ENCODE measurements at places on chromosomes 5 and 9.
A peak's percentile ranks its signal among the peaks of the same experiment; 100 is the strongest.

DNA sequence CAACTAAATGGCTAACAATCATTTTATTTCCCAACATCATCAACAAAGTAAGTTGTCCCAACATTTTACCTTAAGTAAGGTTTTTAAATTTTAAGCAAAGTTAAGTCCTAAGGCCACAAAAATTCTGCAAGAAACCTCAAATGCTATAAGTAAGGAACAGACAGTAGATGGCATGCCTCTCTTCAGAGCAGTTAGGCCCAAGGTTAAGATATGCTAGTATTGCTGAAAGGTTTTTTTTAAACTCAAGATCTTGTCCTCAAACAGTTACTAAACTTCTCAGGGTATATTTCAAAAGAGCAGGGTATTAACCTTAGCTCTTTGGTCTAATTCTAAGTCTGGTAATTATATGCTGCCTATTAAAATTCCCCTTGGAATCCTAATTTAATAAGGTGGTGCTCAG lies 35.1 kb downstream of the PJA2 start:
- no peak for DNase-seq

DNA sequence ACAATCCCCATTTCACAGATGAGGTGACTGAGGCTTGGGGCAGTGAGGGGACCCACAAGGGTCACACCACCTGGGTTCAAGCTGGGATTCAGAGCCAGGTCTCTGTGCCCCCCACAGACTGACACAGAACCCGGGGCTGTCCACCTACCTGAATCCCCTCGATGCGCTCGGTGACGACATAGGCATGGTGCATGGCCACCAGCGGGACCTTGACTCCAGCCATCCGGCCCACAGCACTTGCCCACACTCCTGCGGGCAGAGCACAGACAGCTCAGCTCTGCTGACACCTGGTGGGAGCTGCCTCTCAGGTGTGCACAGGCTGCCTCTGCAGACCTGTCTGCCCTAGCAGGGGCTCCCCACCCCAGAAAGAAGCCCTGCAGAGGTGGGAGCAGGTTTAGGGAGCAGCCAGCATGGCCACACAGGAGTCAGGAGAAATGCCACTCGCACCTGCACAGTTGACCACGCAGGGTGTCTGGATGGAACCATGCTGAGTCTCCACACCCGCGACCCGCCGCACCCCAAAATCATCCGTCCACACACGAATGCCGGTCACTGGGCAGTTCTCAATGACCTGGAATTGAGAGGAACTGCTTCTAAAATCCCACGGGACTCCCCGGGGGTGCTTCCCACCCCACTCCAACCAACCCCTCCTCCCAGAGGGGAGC lies 8.4 kb downstream of the SARDH start:
- peak; percentile 25 for DNase-seq

GRCh38 chr5:32217886-32218396 lies 43.8 kb upstream of the GOLPH3 start:
- DNase-seq = no peak

- DNase-seq = no peak
Measured at GRCh38 chr5:113192541-113192940, 215.9 kb downstream of the DCP2 start.

- DNase-seq = no peak
Measured at GRCh38 chr5:10441992-10442435, 335 bp downstream of the ROPN1L start.

DNA sequence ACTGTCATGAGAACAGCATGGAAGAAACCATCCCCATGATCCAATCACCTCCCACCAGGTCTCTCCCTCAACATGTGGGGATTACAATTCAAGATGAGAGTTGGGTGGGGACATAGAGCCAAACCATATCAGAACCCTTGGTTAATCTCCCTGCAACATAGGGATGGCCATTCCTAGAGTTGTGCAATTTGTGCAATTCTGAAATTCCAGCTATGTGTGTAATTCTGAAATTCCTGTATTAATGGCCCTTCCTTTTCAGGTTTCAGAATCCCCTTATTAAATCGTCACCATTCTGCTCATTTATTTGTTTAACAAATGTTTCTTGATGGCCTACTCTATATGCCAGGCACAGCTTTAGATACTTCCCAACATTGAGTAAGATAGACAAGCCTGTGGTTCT lies 282.6 kb downstream of the SMARCA2 start:
- no peak for DNase-seq

GRCh38 chr9:104944871-104945270 lies 16.9 kb upstream of the ABCA1 start:
- no peak for DNase-seq

DNA sequence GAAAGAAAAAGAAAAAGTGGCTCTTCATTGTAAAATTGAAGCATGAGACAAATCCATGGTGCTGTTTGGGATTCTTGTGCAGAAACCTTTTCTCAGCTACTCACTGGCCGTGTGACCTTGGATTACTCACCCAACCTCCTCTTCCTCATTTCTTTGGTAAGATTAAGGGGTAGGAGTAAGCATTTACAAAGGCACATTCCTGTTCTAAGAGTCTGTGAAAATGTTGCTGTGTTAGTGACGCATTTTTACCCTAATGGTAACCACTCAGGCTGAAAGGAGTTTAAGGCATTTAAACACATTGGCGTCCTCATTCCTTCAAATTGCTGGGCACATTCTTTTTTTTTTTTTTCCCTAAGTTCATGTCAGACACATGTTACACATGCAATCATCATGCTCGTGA lies 4.3 kb downstream of the RAI14 start:
- DNase-seq = no peak

GRCh38 chr9:35318741-35319140 lies 156.9 kb downstream of the UNC13B start:
- DNase-seq = no peak

DNA sequence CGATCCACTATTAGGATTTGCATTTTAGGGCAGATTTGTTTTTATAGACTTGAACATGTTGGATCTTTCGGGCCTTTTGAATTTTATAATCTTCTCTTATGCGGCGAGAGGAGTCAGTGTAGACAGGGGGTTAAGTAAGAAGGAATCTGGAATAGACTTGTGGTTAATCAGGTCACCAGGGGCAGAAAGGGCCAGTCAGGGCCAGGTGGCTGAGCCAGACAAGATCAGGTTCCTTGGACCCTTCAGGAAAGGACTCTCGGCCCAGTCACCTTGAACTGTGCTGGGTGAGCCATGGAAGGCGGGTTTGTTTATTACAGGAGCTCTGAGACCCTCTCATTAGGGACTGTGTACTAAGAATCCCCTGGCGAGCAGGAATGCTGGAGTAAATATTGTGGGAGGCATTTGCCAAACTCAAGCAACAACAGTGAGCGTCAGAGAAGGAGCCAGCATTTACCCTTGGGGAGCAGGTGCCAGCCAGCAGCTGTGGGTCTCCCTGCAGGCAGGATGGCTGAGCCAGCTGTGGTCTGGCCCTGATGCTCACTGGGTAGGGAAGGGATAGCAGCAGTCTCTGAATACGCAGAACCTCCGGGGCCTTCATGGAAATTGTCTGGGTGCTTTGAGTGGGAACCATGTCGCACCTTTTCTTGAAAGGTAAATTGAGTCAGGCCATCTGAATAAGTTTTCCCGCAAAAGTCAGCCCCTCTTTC lies 79.2 kb downstream of the UBE2QL1 start:
- no peak for DNase-seq

- DNase-seq = no peak
Measured at GRCh38 chr9:23823986-23824829, 1.8 kb downstream of the ELAVL2 start.

- DNase-seq = no peak
Measured at GRCh38 chr9:134505032-134505431, 136.6 kb upstream of the COL5A1 start.

- no peak for DNase-seq
Measured at GRCh38 chr5:61586096-61587084, 254.3 kb downstream of the ZSWIM6 start.

Measured in Right ventricle myocardium superior (tissue), 1 donor.